Activated CD4-positive, alpha-beta T cell treated with anti-CD3 and anti-CD28 coated beads for 36 hours (primary cell): ENCODE measurements at places on chromosomes 1 and 21.

- DNase-seq, result peak; percentile 49
These were observed 163.2 kb upstream of the COL6A1 start for GRCh38 chr21:45818276-45818903.

DNA sequence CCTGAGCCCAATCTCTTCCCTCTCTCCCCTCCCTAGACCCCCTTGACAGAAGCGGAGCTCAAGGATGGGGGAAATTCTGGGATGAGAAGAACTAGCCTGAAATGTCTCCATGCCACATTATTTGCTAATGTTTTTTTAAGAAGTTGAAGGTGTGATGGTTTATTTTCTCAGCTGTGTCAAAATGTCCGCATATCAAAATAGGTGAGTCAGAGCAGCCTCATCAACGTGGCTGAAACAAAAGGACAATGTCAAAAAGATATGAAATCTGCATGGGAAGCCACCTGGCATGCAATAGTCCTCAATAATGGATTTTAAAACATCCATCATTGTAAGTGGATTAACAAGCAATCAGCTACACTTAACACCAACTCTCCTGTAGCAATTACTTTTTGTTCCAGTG, 101.4 kb downstream of the BEND5 start:
- DNase-seq, result no peak

- no peak for DNase-seq
These were observed at the start of gene FGR for GRCh38 chr1:27634985-27635367. FGR (minus strand) TSS chr1:27635185; CDS start chr1:27623916, 11,269 bp downstream.

- no peak for DNase-seq
These were observed 71.4 kb downstream of the DDR2 start for GRCh38 chr1:162703708-162704107.

DNA sequence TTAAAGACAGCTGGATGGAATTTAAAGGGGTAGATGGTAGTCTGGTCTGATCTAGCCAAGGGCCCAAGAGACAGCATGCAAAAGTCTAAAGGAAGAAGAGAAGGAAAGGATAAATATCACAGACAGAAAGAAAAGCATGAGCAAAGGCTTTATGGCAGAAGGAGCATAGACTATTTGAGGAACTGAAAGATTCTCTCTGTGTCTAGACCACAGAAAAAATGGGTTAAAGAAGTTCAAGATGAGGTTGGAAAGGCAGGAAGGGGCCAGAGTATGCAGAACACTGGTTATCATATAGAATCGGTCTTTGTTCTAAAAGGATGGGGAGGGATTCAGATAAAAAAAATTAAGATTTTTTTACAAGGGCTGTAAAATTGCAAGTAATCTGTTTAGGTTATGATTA, 136.8 kb upstream of the SGIP1 start:
- no peak for DNase-seq

DNA sequence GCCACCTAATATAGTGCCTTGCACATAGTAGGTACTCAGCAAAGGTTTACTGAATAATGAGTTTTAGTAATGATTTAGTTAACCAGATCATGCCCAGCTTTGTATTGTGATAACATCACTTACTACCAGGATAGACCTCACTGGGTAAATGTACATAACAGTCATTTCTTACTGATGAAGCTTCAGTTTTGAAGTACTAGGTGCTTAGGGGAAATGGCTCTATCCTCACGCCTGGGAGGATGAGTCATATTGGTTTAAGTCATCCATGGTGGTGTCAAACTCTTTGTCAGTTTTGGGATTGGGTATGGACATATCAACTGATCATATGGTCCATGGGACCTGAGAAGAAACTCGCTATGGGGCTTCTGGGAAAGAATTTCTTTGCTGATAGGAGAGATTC, 90.6 kb upstream of the USP24 start:
- peak; percentile 24 for DNase-seq

DNA sequence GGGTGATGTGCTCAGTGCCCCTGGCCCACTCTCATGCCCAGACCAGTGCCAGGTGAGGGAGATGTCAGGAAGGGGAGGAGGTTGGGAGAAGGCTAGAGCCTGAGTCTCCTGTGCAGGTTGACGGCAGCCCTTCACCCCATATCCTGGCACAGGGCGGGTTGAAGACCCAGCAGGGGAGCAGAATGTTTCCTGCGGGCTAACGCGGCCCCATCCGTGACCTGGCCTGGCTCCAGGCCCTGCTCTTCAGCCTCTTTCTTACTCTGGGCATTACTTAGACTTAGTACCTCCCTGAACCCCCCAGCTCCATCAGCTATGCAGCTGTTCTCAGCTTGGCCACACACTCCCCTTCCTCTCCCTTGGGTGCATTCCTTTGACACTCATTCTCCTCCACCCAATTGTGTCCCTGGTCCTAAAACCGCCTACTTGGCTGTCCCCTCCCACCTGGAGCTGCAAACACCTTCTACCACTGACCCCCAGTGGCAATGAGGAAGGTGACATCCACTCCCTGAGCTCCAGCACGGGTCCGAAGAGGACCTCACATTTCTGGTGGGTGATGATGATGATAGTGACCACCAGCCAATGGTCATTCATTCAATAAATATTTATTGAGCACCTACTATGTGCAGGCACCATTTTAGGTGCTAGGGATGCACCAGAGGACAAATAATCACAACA, 179.0 kb downstream of the PTPRU start:
- DNase-seq, result peak; percentile 10

DNA sequence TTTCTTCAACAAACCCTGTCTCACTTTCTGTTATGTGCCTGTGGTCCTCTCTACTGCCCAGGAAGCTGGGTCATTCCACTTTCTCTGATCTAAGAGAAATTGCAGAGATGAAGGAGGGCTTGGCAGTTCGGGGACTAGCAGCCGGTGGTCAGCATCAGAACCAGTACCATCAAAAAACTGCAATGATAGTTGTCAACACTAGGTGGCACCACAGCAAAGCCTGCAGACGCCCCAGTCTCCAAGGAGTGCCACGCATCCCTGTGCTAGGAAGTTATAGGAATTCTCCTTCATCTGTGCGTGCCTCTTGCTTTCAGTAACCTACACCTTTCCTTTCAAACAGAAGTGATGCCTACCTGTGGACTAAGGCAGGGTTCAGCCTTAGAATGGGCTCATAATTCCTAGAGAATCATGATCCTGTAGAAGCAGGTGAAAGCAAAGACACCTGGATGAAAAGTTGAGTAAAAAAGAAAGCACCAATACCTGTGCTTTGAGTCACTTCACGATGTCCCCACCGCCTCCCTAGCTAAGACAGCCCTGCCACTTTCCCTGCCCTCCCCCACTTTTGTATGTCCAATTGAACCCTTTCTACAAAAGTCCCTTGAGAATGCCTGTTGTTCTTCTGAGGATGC, 129.2 kb downstream of the ADAMTS1 start:
- DNase-seq, result peak; percentile 41

DNA sequence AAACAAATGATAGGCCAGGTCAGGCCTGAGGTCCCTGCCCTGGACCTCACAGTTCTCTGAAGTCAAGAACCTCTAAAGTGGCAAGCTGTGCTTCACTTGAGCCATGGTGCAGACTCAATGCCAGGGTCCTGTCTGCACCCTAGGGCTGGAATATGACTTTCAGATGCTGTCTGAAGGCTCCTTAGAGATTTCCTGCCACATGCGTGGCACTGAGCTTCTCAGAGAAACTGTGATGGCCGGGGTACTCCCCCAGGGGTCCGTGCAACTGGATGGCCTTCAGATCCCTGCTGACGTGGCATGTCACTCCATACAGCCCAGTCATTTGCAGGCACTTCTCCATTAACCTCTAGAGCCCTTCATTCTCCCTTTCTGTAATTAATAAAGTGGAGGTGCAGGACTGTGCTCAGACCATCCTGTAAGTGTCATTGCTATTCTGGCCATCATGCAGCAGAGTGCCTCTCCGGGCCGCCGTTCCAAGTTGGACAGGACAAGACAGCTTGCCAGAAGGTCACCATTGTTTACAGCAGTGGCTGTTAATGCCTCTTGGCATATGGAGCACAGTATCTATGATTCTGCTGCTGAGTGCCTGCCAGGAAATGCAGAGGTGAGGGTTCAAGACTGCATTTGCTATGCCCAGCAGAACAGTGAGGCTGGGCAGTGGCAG, 205.1 kb upstream of the COA6 start:
- DNase-seq, result no peak

- no peak for DNase-seq
These were observed 87.0 kb downstream of the C4BPA start for GRCh38 chr1:207191061-207191460.

GRCh38 chr1:150161747-150162581, 12.2 kb downstream of the PLEKHO1 start:
- DNase-seq, result no peak

DNA sequence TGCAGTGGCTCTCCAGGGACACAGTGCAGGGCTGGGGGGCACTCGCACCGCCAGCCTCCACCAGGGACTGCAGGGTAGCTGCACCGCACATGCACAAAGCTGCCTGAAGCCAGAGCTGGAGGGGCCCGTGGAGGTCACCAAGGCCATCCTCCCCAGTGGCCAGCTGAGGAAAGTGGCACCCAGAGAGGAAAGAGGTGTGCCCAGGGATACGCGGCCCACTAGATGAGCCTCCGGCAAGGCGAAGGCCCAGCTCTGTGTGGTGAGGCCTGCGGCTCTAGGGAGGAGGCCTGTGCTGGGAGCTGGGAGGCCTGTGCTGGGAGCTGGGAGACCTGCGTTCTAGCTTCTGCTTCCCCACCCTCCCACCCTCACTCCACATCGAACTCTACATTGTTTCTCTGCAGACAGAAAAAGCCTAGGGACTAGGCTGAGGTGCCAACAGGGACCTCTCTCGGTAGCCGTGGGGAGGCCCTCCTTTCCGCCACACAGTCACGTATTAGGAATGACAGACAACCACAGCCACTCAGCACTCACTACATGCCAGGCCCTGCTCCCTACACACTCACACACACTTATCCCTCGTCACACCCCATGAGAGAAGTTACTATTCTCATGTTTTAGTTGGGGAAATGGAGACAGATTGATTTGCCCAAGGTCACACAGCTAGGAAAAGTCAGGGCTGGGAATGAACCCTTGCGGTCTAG, 921 bp upstream of the ASCL5 start:
- DNase-seq, result no peak

DNA sequence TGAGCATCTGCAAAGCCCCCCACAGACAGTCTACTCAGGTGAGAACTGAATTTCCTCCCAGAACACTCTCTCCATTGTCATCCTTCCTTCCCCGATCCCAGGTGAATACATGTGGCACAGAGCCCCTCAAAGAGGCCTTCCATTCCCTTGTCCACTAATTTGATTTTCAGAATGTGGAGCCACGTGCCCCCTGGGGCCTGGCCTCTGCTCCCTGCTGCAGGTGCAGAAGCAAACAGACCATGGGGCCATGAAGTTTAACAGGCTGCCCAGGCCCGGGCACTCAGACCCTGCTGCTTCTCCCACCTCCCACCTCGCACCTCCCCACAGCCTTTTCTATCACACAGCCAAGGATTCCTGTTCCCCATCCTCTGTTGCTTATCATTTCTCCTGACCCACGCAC, 243.8 kb upstream of the RAB4A start:
- DNase-seq, result no peak

DNA sequence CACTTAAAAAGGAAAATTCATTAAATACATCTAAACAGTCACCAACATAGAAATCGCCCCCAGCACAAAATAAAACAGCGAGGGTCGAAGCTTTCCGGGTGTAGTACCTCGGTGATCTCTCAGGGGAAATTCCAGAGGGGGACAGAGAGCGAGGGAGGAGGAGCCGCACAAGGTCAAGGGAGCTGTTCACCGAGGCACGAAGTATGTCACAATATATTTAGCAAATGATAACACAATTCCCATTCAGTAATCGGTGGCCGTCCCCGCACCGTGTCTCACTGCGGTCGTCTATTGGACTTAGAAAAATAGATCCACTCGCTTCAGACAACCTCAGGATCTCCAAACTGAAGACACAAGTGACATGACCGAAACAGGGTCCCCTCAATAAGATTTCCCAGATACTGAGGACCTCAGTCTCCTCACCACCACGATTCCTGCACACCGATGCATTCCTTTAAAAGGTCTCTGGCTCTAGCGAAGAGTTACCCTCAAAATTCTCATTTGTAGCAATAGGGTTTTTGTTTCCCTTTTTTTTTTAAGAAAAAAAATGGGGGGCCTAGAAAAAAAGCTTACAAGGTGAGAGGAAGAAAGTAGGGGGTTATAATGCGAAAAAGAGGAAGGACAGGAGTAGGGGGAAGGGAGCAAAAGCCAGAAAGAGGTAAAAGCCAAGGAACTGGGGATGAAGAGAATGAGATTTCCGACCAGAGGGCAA, 1.1 kb downstream of the LPGAT1 start:
- DNase-seq, result no peak

DNA sequence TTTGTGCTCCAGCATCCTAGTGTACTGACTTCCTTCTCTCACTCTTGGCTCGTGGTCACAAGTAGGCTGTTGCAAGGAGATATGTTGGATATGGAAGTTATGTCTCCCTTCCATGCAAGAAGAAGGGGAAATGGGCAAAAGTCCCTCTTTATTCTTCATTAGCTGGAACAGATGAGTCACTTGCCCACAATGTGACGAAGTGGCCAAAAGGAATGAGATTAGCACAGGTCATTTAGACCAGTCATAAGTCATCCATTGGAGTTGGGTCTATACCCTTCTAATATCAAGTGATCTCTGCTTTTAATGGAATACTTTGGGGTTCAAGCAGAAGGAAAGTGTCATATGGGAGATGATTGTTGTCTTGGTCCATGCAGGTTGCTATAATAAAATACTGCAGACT, 91.2 kb upstream of the NGF start:
- no peak for DNase-seq

DNA sequence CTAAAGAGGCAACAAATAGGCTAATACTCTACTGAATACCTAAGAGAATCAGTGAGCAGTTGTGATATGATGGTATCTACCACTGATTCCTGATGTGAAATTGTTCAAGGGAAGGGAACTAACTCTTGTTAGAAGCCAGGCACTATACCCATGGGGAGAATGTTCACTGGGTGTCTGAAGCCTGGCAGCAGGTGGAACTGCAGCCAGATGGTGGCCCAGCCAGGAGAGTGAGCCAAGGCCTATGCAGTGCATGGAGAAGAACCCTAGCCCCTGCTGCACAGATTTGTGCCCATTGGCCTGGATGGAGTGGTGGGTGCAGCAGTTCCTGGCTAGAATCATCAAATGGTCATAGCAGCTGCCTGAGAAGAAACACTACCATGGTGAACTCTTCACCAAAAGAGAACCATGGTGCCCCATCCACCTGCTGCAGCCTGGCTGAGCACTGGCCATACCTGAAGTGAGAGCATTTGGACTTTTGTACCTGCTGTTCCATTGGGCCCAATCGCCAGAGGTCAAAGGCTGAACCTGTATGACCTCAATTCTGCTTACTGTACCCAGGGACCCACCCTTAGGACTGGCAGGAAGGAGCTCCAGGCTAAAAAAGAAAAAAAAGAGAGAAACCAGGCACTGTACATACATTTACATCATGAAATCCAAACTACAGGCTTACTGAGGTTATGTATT, 118.8 kb upstream of the IVNS1ABP start:
- no peak for DNase-seq
